ENCODE measurements at places on chromosomes 1 and 21.

- no peak for DNase-seq
Measured at GRCh38 chr1:183873642-183874041, 68.7 kb downstream of the RGL1 start.

DNA sequence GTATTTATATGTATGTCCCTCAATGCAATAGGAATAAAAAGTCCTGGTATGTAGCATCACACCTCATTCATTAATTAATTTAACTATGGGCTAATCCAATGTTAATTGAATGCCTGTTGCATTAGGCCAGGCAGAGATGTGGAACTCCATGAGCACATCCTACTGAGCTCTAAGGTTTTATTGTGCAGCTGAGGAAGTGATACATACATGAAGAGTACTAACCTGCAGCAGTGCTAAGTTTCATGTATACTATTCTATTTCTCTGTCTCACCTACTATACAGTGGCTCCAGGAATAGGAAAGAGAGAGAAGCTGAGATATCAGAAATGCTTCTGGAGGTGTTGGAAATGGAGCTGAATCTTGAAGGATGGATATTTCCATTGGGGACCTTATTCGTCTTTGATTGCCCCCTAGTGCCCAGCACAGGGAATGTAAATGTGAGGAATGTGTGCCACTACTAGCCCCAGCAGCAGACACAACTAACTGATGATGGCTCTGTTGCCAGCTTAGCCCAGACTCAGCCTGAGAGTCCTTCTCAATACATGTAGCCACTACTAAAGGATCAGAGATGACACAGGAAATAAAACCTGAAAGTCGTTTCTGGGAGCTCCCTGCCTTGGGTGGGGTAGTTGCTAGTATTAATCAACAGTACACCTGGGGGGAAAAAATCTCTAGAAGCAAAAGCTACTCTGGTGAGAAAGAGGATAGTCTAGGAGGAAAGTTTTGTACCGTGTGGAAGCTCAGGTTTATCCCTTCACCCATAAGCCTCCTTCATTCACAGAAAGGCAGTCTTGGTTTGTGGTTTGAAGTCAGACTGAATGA, 173.3 kb upstream of the FOXD3 start:
- DNase-seq = no peak

GRCh38 chr1:21749859-21750468, 33.0 kb downstream of the USP48 start:
- no peak for DNase-seq

DNA sequence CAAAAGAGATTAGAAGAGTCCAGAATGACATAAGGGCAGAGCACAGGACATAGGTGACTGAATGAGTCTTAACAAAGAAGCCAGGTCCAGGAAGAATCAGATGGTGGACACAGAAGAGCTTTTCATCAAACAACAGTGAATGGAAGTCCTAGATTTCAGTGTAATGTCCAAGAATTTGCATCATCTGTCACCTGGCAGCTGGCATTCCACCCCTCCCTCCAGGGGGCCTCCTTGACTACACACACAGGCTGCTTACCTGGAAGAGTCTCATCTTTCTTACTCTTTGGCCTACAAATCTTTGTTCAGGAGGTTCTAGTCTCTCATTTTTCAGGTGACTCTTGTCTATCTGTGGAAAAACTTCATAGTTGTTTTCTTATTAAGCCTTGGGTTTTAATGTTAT, 36.2 kb downstream of the GORAB start:
- DNase-seq = no peak

DNA sequence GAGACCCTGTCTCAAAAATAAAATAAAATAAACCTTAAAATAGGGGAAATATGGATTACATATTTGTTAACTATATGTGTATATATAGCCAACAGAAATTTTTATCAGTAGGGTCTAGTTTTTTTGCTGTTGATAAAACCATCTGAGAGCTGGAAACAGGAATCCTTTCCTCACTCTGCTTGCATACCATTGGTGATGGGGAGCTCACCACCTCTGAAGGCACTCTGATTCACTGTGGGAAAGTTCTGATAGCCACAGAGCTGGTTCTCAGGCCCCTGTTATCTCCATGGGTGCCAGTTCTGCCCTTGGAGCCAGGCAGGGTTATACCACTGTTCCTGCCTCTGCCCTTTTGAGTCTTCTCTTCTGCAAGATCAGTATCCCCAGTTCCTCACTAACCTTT, 17.8 kb upstream of the ZC3H12A start:
- no peak for DNase-seq

- DNase-seq = no peak
Measured at GRCh38 chr1:33269621-33270020, 13.3 kb downstream of the ZNF362 start.

GRCh38 chr1:163291461-163291860, 30.3 kb upstream of the NUF2 start:
- no peak for DNase-seq

Measured in skeletal muscle cell (primary cell).